ENCODE measurements at places on chromosomes 7 and 10.

DNA sequence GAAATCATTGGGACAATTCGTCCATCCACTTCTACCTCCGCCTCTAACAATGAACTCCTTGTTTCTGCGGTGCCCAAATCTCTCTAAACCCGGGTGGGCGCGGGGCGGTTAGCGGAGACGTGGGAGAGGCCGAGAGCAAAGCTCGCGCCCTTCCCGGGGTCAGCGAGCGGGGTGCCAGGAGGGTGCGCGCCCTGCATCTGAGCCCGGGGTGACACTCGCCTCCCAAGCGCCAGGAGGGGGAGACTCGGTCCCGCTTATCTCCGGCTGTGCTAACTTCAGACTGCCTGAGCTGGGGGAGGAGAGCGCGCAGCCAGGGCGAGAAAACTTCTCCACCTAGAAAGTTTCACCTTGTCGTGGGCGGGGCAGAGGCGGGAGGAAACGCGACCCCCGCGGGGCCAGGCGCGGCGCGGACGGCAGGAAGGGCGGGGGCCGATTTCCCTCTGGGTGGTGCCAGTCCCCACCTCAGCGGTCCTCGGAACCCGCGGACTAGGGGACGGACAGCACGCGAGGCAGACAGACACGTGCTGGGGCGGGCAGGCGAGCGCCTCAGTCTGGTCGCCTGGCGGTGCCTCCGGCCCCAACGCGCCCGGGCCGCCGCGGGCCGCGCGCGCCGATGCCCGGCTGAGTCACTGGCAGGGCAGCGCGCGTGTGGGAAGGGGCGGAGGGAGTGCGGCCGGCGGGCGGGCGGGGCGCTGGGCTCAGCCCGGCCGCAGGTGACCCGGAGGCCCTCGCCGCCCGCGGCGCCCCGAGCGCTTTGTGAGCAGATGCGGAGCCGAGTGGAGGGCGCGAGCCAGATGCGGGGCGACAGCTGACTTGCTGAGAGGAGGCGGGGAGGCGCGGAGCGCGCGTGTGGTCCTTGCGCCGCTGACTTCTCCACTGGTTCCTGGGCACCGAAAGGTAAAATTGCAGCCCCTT is at the start of gene MET:
MET (plus strand) TSS at position 516 of the 915 bp plus-strand sequence. CDS start 26,889 bp downstream, outside the sequence.
- no peak for DNase-seq

- DNase-seq, result no peak
These were observed 69.2 kb upstream of the SP4 start for GRCh38 chr7:21358648-21359047.

- DNase-seq, result no peak
These were observed 1.9 kb downstream of the ACSL5 start for GRCh38 chr10:112375721-112376395.

DNA sequence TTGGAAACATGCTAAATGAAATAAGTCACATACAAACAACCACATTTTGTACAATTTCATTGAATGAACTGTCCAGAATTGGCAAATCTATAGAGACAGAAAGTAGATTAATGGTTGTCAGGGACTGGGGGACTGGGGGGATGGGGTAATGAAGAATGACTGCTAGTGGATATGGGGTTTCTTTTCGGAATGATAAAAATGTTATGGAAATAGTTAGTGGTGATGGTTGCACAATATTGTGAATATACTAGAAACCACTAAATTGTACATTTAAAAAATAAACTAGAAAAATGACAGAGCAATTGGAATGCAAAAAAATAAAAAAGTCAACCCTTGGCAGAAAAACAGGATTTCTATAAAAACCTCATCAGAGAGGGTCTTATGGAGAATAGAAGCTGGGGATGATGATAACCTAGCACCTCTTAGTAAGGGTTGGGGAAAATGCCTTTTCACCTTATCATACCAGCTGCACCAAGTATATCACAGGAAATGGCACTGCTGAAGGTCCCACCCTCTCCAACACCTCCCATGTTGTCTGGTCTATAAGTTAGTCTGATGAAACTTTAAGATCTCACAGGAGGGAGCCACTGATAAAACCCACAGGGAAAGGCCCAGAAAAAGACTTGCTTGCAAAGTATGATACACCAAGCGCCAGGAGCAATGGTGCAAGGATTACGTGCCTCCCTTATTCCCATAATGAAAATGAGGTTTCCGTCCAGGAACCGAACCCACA is 23.1 kb upstream of the JAZF1 start:
- DNase-seq, result no peak

DNA sequence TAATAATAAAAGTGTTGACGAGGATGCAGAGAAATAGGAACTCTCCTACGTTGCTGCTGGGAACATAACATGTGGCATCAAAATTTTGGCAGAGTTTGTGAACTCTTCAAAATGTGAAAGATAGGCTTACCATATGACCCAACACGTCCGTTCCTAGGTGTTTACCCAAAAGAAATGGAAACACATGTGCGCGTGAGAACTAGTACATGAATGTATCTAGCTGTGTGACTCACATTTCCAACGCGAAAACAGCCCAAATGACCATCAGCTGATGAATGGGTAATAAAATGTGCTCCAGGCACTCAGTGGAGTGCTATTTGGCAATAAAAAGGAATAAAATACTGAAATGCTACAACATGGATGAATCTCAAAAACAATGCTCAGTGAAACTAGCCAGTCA is 10.4 kb upstream of the ELFN1 start:
- DNase-seq, result no peak

- DNase-seq, result no peak
These were observed 23.4 kb downstream of the ATOH7 start for GRCh38 chr10:68208424-68209042.

GRCh38 chr10:88879534-88880281 is at the start of gene STAMBPL1:
Gene STAMBPL1, plus strand, starts transcription at chr10:88880245. Its CDS starts 21,464 bp downstream, at chr10:88901709.
- peak; percentile 38 for DNase-seq

GRCh38 chr7:85474234-85474633 is 287.4 kb upstream of the SEMA3D start:
- no peak for DNase-seq

- DNase-seq, result no peak
These were observed 10.2 kb downstream of the WDR11 start for GRCh38 chr10:120861178-120861855.

- no peak for DNase-seq
These were observed 146.1 kb downstream of the ABCA13 start for GRCh38 chr7:48317360-48317759.

GRCh38 chr7:95004618-95005247 is 97.3 kb downstream of the PPP1R9A start:
- DNase-seq, result no peak

DNA sequence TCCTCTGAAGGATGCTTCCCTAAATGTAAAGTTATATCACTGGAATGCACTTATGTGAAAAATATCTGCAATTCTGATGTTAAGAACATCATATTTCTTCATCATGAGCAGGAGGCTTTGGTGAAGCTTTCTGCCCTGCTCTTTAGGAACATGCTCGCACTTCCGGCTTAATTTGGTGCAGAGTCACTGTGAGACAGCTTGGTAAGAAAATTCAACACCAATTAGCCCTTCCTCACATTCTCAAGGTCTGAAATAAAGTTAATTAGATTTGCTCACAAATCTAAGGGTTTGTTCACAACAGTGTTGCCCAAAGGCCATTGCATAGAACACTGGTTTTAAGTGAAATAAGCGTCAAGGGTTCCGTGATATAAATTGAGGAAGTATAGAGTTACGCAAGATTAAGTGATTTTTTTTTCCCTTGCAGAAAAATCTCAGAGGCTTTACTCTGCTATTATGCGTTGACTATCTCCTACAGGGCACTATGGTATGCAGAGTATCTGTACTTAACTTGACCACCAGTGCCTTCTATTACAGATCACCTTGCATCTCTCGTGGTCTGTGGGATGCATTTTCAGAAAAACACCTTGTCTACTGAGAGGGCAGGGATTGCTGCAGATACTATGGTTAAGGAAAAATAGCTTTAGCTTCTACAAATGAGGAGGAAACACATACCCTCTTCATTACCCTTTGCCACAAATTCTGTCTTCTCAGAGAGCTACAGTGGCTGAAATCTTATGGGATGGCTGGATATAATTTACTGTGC is 953.9 kb downstream of the TYW1 start:
- DNase-seq, result no peak

GRCh38 chr7:27751888-27752660 is 12.1 kb downstream of the TAX1BP1 start:
- DNase-seq, result no peak

GRCh38 chr10:60282771-60283353 is 106.8 kb downstream of the ANK3 start:
- no peak for DNase-seq

GRCh38 chr10:30788307-30788706 is 158.8 kb upstream of the LYZL2 start:
- DNase-seq, result no peak

- no peak for DNase-seq
These were observed 137.3 kb upstream of the CCDC6 start for GRCh38 chr10:60043561-60044241.

GRCh38 chr7:68474661-68475216 is 1123.5 kb upstream of the AUTS2 start:
- DNase-seq, result no peak

DNA sequence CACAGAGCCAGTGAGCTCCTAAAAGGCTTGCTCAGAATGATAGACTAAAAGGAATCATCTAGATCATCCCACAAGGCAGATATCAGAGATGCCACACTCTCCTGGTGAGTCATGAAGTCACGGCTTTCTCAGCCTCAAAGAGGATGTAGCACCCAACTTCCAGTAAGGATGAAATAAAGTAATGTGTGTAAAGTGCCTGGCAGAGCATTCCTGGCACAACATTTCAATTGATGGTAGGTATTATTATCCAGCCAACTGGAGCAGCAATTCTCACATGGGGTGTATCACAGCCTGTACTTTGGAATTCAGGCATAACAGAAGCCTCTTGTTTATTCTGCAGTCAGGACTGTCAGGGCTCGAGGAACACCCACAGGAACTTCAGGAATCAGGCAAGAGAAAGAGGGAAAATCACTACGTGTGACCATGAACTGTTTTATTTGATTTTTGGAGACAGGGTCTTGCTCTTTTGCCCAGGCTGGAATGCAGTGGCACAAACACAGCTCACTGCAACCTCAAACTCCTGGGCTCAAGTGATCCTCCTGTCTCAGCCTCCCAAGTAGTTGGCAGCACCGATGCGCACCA is 5.3 kb upstream of the NAT16 start:
- DNase-seq, result no peak

DNA sequence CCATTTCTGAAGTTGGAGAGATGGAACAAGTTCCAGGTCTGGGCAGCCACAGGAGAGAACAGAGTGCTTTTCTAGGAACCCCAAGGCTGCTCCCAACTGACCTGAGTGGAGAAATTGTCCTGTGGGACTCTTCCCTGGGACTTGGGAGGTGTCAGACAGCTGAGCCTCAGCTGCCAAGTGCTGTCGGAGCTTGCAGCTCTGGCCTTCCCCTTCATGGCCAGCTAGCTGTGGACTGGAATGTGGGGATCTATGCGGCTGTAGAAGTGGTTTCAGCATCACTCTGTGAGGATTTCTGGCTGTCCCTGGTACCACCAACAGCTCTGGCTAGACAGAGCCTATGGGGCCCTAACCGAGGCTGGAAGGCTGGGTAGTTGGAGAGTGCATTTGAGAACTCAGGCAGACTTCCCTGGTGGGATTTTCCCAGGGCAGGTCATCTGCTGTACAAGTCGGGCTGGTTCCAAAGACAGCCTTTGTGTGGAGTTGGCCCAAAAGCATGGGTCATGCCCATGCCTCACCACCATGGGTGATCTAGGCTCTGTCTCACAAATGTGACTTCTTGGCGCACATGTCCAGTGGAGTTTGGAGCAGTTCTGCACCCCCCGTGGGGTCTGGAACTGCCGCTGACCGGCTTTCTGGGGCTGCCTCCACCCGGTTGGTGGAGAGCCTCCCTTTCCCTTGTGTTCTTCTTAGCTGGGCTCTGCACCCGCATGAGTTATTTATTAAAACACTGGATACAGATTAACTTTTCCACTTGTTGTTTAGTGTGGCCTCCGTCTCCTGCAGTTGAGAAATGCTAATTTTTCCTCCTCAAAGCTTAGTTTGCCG is 10.9 kb downstream of the SUFU start:
- no peak for DNase-seq

GRCh38 chr10:122845783-122846332 is at the start of gene CUZD1:
Gene CUZD1, minus strand, starts transcription at chr10:122845857. Its CDS starts 14 bp downstream, at chr10:122845843.
- no peak for DNase-seq

GRCh38 chr10:6342096-6342685 is 139.5 kb downstream of the PFKFB3 start:
- DNase-seq, result no peak

DNA sequence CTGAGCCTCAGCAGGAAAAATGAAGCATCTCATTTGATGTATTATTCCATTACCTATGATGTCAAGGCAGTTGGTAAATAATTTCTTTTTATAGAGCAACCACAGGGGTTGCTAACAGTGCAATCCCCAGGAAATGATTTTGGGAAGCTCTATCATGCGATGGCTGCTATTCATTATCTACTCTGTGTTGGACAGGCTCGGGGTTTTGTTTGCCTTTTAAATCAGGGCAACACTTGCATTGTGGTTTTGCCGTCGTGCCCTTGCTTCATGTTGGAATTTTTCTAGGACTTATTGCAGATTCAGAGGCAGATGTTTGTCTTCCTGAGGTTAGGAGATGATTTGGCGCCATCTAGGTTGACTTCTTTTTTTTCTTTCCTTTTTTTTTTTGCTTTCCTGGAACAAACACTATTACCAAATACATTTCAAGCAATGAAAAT is 128.4 kb downstream of the BICC1 start:
- no peak for DNase-seq

DNA sequence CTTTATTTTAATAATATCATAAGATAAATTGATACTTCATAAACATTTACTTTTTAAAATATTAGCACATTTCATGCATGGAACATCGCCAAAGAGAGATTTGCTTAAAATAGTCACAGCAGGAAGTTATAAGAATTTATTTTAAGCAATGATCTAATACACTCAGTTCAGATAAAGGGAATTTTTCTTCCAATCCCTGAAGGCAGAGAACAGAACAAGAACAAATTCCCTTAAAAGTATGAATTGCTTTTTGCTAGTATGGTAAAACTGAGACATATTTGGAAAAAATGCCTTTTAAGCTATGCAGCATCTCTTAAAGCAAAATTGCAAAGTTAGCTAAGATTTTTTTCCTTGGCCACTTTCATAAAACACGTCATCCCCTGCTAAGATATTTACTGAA is 91.0 kb downstream of the SEMA3D start:
- no peak for DNase-seq

DNA sequence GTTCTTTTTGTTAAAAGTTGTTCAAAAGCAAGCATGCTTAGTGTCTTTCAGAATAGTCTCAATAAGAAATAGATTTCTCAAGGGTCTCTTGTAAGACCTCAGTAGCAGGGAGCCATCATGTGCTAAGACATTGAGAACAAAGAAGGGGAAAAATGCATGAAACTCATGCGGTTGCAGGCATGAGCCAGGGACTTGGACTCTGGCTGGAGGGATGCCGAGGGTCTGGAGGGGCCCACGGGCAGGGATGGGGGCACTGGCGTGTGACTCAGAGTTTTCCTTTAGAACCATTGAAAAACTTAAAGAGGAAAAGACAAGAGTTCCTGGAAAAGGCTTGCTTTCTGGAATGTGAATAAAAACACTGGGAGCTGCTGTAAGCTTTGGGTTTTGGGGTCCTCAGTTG is 253.3 kb downstream of the CCDC3 start:
- DNase-seq, result no peak

- no peak for DNase-seq
These were observed 12.5 kb upstream of the HERPUD2 start for GRCh38 chr7:35707422-35707821.

Data from stimulated activated CD4-positive, alpha-beta T cell treated with anti-CD3 and anti-CD28 coated beads, Interleukin-1b, Interleukin-23, amount 100 ng/mL, for 1 hour (primary cell).